Temporal lobe (tissue), 4 donors: ENCODE measurements at places on chromosomes 12 and 14. TPM values are rescaled to one million over a fixed set of nuclear protein-coding genes. Genes with fewer than 3 reads are reported as not detected.

Gene PTPRO
- 209 TPM for total RNA-seq

Gene KRT71
- 0.25 TPM for total RNA-seq

Gene MTERF2
- 22.1 TPM for total RNA-seq

Gene SLC6A13
- 14.0 TPM for total RNA-seq

Gene TGM1
- total RNA-seq = 0.49 TPM

Gene ACVRL1
- 7.9 TPM for total RNA-seq

Gene GPR135
- 6.4 TPM for total RNA-seq
